Caki2 (cell line): ENCODE measurements at places on chromosomes 7 and 10. TPM values are rescaled to one million over a fixed set of nuclear protein-coding genes. Genes with fewer than 3 reads are reported as not detected.

- no peak for DNase-seq
Observed at GRCh38 chr7:83643739-83644138, 5.2 kb downstream of the SEMA3E start.

DNA sequence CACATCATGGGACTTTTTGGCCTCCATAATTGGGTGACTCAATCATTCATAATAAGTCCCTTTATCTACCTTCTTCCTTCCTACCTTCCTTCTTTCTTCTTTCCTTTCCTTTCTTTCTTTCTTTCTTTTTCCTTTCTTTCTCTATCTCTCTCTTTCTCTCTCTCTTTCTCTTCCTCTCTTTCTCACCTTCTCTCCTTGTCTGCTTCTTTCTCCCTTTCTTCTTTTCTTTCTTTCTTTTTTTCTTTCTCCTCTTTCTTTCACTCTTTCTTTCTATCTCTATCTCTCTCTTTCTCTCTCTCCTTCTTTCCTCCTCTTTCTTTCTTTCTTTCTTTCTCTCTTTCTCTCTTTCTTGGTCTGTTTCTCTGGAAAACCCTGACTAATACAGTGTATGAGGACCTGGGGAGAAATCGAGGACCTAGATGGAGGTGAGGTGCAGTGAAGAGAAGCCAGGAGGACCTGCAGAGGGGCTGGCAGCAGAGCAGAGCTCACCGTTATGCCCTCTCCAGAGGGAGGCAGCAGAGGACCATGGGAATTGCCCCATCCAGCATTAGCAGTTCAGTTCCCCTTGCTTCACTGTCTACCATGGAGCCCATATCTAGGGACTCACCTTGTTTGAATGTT lies 52.7 kb upstream of the BTRC start:
- no peak for DNase-seq

DNA sequence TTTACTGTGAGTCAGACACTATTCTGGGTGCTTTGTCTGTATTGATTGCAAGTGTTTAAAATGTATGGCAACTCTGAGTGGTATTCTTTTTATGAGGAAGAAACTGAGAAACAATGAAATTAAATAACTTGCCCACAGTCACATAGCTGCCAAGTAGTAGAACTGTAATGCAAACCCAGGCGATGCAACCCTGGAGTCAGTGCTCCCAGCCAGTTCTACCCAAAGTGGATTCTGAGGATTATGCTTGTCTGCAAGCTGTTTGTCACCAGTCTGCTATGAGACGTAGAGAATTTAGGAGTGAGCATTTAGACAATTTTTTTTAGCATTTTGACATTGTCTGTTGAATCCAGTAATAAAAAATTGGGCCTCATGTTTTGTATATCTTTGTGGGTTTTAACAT lies 306.0 kb upstream of the LRGUK start:
- DNase-seq: no peak

DNA sequence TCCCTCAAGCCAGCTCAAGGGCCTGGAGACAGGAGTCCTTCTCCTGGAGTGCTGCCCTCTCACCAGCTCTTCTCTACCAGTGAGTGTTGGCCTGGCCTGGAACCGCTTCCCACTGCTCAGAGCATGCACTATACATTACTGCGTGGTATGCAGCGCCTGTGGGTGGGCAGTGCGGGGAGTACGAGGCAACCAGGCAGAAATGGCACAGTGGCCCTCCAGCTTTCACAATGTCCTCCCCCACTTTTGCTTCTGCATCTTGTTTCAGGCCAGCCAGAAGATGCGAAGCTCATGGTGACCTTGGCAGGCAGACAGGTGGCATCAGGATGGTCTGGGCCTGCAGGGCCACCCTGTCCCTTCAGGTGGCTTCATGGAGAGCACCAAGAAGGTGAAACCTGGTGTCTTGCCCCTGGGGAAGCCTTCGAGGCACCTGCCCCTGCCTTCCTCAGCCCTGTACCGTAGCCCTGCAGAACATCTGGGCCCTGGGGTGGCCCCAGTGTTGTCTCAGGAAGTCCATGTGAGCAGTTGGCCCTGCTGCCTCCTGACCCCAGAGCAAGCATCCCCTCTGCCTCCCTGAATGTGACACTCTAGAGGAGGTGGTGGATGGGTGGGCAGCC lies 35.8 kb downstream of the RASGEF1A start:
- no peak for DNase-seq

HMX3 gene
- total RNA-seq: not detected in 2 replicates

ALOX5 gene
- total RNA-seq: 2.1 and 4.8 TPM in 2 replicates
